ENCODE measurements at places on chromosomes 3 and 15.

GRCh38 chr15:36912311-36912712, 188.0 kb downstream of the MEIS2 start:
- peak; percentile 52 for DNase-seq

GRCh38 chr15:87549296-87549695, 707.2 kb downstream of the NTRK3 start:
- no peak for DNase-seq

- DNase-seq, result no peak
Observed at GRCh38 chr3:181637056-181637455, 74.7 kb upstream of the SOX2 start.

DNA sequence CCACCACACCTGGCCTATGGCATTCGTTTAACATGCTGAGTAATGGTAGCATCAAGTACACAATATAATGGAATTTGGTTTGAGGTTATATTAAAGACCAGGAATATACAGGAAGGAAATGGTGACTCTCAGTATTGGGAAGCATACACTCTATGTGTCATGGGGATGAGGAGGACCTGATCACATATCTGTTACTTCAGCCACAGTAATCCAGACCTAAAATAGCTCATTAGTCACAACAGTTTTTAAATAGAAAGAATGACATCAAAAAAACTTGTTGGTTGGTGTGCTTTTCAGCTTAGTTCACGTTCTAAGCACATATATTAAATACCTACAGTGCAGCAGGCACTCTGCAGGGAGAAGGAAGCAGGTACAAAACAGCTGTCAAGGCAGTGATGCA, 52.5 kb upstream of the ATP2C1 start:
- DNase-seq, result peak; percentile 5

DNA sequence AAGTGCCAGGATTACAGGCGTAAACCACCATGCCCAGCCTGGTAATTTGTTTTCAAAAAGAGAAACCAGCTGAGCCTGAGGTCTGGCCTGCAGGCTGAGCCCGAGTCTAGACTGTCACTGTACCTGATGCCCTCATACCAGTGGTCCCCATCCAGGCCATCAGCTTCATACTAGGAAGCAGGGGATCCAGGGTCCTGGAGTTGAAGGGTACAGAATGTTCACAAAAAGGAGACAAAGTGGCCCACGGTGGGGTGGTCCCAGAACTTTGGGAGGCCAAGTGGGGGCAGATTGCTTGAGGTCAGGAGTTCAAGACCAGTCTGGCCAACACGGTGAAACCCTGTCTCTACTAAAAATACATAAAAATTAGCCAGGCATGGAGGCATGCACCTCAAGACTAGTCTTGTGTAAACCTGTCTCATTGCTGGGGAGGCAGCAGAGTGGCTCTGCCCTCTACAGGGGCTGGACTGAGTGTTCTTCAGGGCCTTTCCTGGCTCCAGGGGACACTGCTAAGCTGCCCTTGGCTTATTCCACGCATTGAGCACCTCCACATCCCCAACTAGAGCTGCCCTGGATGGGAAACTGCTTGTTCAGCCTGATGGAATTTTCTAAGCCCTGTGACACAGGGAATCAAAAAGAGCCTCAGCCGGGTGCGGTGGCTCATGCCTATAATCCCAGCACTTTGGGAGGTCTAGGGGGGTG, 7.9 kb upstream of the HHATL start:
- no peak for DNase-seq

DNA sequence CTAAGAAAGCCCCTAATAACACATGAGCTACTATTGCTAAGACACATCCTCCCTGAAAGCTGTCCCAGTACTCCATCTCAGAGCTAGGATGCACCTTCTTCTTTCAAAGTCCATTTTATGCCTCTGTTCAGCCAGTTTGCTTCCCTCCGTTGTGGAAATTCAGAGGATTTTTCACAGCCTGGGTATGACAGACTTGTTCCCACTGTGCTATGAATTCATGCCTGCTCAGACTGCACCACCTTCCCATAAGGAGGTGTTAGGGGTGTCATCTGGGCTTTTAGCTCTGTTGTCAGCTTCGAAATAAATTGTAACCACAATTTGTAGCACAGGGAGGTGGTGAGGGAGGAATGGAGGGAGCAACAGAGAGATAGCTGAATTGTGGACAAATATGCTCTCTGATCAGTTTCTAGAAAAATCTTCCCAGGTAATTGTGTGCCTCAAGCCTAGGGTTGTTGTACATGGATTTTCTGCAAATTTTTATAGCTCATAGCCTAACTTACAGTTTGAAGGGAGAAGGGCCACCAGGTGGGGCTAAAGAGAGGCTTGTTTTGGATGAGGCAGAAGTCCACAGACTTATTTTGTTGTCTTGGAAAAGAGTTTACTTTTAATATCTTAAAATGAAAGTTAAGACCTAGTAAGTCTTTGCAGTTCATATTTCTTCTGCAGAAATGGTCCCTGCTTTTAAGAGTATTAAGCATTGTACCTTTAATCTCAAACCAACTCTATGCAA, 462.0 kb downstream of the PDCD6IP start:
- peak; percentile 49 for DNase-seq

- DNase-seq, result no peak
Observed at GRCh38 chr3:116517308-116517707, 72.0 kb upstream of the LSAMP start.

DNA sequence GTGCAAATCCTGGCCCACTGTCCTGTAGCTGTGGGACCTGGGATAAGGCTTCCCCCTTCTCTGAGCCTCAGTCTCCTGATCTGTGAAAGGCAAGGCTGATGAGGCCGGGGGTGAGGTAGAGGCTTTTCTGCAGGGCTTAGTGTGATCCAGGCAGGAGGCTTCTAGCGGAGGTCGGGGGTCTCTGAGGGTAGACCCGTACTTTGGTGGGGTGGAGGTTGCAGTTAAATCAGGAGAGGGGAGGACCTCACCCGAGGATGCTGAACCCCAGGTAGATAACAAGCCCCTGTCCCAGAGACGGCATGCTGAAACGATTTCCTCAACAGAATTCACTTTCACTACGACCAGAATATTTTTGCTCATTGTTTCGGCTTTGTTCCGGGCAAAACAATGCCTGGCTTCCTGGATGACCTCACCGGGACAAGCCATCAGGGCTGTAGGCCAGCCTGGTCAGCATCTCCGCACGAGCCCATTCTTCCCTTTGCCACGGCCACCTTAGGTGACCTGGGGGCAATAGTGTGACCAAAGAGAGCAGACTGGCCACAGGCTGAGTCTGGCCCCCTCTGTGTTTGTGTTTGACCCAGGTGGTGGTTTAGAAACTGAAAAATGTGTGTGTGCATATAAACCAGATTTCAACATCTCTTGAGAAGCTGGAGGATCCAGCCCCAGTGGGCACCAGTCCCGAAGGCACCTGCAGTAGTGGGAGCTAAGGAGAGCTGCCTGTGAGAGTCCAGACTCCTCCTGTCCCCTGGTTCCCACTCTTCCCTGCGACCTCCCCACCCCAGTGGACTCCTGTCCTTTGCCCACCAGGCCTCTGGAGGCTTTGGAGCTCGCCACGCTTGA, 33.0 kb downstream of the SLC6A6 start:
- DNase-seq, result peak; percentile 48

GRCh38 chr3:129602730-129603560, 3.5 kb downstream of the PLXND1 start:
- DNase-seq, result peak; percentile 98

GRCh38 chr3:151268267-151269235, 9.8 kb downstream of the P2RY14 start:
- DNase-seq, result no peak

- DNase-seq, result peak; percentile 53
Observed at GRCh38 chr3:45595364-45596195, 1.0 kb downstream of the LIMD1 start.

DNA sequence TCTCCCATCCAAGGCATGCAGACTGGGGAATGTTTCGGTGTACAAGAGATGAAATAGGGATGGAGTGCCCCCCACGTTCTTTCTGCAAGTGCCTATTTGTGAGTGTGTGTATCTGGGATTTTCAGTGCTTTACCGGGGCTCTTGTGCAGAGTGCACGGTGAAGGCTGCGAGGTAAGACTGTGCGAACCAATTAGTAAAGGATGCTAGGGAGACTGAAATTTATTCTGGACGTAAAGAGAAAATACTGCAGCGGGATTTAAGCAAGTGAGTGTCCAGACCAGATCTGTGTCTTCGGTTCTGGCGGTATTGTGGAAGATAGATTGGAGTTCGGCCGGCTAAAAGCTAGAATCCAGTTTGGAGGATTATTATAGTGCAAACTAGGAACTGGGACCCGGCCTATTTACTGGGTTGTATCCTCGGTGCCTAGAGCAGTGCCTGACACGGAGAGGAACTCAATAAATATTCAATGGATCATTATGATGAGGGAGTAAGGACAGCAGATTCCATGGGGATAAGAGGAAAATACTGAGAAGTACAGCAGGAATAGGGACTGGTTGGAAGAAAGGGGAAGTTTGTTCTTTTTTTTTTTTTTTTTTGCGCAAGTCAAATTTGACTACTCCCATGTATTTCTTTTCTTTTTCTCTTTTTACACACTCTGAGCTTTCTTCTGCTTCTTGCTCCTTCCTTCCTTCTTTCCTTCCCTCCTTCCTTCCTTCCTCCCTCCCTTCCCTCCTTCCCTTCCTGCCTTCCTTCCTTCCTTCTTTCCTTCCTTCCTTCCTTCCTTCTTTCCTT, 580 bp upstream of the MAGEF1 start:
- no peak for DNase-seq

DNA sequence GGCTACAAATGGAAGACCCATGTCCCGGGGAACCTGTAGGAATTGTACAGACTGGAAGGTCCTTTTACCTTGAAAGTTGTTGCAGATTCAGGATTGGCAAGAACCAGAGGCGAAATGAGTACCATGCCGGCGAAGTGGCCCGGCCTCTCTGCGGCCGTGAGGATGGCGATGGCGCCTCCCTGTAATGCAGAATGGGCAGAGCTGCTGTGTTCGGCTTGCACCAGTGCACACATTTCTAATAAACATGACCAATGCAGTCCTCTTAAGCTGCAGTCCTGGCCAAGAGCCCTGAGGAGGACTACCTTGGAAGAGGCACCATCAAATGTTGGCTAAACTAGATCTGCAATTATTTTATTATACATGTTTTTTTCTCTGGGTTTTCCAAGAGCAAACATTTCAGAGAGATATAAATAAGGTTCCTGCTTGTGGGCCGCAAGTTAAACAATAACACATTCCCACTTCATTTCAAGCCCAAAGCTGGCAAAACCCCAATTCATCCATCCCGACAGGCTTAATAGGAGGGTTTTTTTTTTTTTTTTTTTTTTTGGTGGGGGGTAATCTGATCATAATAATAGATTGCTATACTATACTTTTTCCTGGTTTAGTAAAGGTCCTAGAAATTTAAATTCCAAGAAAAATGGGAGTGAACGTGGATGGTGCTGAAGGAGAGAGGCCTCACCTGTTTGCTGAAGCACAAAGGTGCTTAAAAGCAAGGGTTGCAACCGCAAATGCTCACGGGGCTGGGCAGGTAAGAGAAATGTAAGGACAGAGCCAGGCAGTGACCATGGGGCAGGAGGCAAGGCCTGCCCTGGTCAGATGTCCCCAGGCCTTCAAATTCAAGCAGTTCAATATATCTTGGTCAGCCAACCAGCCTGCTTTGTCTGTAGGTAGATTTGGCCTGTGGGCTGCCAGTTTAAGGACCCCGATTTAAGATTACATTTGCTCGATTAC, 48.5 kb downstream of the ABTB1 start:
- DNase-seq, result no peak

DNA sequence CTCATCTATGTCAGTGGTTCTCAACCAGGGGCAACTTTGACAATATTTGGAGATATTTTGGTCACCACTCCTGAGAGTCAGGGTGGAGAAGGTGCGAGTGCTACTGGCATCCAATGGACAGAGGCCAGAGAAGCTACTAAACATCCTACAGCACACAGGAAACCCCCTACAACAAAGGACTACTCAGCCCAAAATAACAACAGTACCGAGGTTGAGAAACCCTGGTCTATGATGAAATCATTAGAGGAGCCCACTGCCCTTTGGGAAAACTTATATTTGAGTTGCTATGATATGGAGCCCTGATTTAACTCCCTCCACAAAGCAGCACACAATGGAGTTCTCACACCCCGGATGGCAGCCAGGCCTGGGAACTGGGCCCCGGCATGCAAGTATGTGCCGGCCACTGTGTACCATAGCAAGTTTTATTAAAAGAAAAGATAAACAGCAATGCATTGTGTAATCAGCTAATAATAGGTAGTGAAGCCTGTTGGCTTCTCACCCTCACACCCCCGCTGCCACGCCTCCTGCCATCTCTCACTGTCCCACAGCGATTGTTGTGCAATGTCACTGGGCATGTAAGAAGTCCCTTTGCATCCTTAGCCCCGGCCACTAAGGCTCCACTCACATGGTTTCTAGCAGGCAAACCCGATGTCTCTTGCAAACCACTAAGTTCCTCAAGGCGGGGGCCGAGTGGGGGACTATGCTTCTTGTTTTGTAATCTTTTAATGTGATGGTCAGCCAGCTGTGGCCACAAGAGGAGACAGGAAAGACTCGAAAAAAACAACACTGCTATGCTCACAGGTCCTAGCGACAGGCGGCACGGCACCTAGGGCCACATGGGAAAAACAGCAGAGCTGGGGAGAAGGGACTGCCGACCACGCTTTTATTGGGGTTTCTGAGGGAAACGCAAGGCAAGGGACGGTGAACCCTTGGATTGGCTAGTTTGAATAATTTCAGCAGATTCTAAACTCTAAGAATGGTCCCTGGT, 110.0 kb downstream of the AQP9 start:
- DNase-seq, result no peak

GRCh38 chr15:49815526-49815925, 194.7 kb downstream of the DTWD1 start:
- DNase-seq, result peak; percentile 48

DNA sequence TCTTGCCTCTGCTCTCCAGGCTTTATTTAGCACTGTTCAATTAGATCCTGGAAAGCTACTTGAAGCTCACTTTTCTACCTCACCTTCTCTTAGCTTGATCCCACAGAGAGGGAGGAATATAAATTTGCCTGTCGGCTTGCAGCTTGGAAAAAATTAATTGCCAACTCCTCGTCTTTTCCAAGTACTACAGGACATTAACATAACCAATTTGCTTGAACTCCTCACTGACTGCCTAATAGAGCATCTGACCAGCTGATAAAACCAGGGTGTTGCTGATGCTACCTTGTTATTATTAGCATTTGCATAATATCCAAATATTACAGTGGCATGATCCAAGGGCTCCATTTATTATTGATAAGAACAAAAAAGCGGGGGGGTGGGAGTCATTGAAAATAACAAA, 561.8 kb downstream of the MCTP2 start:
- no peak for DNase-seq

- DNase-seq, result no peak
Observed at GRCh38 chr3:186394566-186395217, 32.7 kb upstream of the DGKG start.

DNA sequence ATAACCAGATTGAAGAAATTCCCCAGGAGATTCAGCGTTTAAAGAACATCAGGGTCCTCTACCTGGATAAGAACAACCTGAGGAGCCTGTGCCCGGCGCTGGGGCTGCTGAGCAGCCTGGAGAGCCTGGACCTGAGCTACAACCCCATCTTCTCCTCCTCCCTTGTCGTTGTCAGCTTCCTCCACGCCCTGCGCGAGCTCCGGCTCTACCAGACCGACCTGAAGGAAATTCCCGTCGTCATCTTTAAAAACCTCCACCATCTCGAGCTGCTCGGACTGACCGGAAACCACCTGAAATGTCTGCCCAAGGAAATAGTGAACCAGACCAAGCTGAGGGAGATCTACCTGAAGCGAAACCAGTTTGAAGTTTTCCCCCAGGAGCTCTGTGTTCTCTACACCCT, 9.4 kb upstream of the LRRC34 start:
- DNase-seq, result no peak

GRCh38 chr3:69784954-69785514, 45.8 kb downstream of the MITF start:
- peak; percentile 92 for DNase-seq
